ENCODE measurements at places on chromosomes 12 and 14. TPM values are rescaled to one million over a fixed set of nuclear protein-coding genes. Genes with fewer than 3 reads are reported as not detected.

The GLI1 gene
- 2.7 TPM for total RNA-seq

The FAM181A gene
- not detected for total RNA-seq

The POTEM gene
- total RNA-seq: not detected

The EIF2B2 gene
- 48.1 TPM for total RNA-seq

The STAC3 gene
- total RNA-seq: 4.5 TPM

The ATG14 gene
- total RNA-seq: 5.8 TPM

The CD4 gene
- 11.2 TPM for total RNA-seq

The TAS2R42 gene
- total RNA-seq: not detected

The IKZF4 gene
- 2.6 TPM for total RNA-seq

The TBX5 gene
- 101 TPM for total RNA-seq

The SPTB gene
- total RNA-seq: not detected

The MAPK1IP1L gene
- total RNA-seq: 64.2 TPM

The OTOGL gene
- total RNA-seq: not detected

The AKT1 gene
- 126 TPM for total RNA-seq

The HOXC11 gene
- total RNA-seq: not detected

All from epithelial cell of alveolus of lung (primary cell).